Omental fat pad (tissue), 4 donors: ENCODE measurements at places on chromosomes 11 and 22.

DNA sequence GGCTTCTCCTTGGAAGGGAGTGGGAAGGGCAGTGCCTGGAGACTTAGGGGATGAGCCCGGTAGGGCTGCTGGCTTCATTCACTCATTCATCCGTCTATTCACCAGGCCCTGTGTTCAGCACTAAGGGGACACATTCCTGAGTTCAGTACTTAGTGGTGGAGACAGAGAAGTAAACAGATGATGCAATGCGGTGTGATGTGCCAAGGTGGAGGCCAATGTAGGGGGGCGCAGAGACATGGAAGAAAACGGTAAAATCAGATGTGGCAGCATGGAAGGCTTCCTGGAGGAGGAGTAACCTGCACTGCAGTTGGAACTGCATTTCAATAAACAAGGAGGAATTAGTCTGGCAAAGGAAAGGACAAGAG lies 21.3 kb downstream of the GRIK4 start:
- no peak for DNase-seq

GRCh38 chr11:13760115-13760514 lies 91.6 kb downstream of the FAR1 start:
- DNase-seq: no peak

GRCh38 chr22:27995801-27996528 lies 76.9 kb upstream of the PITPNB start:
- DNase-seq: no peak

DNA sequence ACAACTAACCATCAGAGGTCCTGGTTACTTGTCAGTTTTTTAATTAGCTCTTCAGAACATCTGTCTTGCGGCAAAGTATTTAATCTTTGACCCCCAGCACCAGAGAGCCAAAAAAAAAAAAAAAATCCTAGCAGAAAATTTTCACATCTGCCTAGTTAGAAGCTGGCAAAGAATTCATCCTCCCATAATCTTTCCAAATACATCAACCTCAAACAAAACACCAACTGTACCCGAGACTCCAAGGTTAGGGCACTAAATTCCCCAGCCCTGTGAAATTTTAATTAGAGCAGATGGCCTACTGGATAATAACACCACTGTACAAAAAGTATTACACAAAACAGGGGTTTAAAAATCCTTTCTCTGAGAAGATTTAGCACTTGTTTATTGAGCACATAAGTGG lies 55.7 kb downstream of the RAB38 start:
- DNase-seq: no peak

GRCh38 chr11:109960831-109961230 lies 132.4 kb upstream of the ZC3H12C start:
- DNase-seq: no peak

DNA sequence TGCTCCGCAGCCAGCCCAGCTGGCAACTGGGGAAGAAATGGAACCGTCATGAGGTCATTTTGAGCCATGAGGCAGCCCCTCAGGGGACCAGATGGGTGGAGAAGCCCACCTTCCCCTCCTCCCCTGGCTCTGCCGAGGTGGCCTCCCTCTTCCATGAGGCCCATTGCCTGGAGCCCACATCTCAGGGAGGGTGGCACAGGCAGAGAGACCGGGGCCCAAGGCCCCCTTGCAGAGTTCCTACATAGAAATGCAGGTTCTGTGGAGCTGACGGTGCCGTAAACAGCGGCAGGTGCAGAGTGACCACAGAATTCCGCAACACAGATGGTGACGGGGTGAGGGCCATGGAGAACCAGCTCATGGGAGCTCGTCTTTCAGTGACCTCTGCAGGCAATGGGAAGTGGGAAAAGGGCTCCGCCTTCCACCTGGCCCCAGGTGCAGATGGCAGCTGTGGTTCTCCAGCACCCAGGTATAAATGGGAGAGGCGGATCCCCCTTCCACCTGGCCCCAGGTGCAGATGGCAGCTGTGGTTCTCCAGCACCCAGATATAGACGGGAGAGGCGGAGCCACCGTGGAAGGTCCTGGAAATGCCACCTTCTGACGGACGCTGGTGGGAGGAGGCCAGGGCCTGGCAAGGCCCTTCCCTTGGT lies 765.4 kb downstream of the BRD1 start:
- no peak for DNase-seq

- DNase-seq: no peak
Measured at GRCh38 chr11:73784080-73784634, 3.5 kb upstream of the MRPL48 start.

DNA sequence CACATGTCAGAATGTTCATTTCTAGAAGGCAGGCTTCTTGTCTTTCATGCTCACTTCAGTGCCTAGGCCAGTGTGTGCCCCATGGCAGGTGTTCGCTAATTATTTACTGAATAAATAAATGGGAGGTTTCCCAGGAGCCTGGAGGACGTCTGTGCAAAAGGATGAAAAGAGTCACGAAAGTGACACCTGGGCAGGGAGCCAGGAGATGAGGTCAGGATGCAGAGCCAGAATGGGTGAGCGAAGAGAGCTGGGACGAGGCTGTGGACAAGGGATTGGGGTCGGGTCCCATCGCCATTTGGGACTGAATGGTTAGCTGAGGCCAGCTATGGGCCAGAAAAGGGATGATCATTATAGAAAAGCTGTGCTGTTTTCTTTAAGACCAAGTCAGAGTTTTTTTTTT lies 560.4 kb downstream of the TBC1D22A start:
- no peak for DNase-seq

DNA sequence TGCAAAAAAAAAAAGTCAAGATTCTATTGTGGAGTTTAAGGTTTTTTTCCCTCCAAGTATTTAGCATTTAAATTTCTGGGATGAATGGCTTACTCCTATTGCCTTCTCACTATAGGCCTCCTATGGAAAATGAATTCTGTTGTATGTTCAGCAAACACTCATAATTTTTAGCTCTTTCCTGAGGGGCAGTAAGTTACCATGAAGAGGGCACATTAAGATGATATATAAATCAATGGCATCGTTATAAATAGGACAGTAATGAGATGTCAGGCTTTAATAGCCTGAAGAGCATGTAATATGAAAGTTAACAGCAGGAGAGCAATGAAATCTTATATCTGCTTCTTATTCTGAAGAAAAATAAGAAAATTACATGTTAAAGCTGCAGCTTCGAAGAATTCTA lies 32.9 kb downstream of the C11orf87 start:
- no peak for DNase-seq

- DNase-seq: no peak
Measured at GRCh38 chr11:85123752-85124231, 503.4 kb downstream of the DLG2 start.

DNA sequence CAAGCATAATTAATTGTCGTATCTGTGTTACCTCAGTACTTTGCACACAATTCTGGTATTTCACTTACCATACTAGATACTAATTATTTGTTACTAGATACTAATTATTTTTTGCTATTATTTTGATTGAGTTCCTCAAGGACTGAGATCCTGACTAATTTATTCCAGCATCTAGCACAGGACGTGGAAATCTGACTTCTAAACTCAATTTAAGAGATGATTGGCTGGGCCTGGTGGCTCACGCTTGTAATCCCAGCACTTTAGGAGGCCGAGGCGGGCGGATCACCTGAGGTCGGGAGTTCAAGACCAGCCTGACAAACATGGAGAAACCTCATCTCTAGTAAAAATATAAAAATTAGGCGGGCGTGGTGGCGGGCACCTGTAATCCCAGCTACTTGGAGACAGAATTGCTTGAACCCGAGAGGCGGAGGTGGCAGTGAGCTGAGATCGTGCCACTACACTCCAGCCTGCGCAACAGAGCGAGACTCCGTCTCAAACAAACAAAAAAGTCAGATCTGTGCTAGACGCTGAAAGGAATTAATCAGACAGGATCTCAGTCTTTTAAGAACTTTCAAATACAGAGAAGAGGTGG lies 527 bp upstream of the MRPL48 start:
- no peak for DNase-seq

GRCh38 chr22:29112681-29113080 lies 39.8 kb downstream of the KREMEN1 start:
- no peak for DNase-seq

DNA sequence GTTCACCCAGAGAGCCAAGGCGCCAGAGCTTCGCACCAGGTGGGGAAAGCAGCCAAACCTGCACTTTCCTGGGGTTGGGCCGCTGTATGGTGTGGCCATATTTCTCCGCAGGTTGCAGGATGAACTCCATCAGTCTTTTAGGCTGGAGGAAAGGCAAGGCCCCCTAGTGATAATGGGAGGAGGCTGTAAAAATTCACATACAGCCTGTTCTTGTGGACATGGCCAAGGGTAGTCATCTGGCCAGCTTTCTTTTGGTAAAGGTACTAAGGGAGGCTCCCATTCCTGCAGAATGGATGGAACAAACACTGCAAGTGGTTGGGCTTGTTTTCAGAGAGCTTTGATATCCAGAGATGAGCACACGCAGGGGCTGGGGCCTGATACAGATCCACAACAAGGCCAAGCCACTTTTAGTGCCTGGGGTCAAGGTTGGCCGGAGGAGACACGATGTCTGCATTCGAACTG lies 29.6 kb downstream of the C22orf31 start:
- no peak for DNase-seq

GRCh38 chr11:2375964-2376551 lies 1.1 kb upstream of the CD81 start:
- DNase-seq: no peak

DNA sequence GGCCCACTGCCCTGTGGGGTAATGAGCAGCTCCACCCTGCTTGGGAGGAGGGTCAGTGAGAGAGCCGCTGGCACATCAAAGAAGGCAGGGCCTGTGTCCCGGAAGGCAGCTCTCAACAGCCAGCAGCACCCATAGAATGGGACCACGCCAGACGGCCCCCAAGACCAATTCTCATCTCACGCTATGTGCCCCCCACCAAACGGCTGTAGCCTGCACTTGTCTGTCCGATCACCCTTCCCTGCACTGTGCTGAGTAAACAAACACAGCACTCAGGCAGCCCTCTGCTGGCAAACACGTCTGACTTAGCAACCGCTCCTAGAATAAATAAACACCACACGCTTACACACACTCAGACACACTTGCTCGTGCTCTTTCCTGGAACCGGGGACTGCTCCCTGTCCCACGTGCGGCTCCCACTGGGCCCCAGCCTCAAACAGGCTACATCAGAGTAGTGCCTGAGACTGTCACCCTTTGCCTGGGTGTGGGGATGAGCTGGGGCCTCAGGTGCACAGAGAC lies 53.2 kb upstream of the CDON start:
- peak; percentile 44 for DNase-seq

DNA sequence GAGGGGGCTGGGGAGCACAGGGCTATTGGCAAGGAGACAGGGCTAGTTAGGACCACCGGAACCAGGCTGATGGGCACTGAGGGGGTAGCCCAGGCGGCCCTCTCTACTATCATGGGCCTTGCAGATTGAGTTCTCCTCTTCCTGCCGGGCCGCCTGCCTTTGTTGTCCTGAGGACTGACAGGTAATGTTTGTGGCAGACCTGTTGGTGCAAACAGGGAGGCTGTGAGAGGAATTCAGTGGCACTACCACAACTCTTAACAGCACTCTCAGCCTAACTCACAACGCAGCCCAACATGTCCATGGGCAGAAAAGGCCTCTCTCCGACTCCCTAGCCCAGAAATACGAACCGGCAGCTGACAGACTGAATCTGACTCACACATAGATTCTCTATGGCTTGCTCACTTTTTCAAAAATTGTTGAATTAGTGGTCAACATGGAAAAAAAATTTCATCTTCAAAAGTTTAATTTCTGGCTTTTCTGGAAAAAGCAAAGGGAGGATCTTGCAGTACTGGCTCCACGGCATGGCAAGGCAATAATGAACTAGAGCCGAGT lies 11.4 kb downstream of the KCNJ5 start:
- no peak for DNase-seq

DNA sequence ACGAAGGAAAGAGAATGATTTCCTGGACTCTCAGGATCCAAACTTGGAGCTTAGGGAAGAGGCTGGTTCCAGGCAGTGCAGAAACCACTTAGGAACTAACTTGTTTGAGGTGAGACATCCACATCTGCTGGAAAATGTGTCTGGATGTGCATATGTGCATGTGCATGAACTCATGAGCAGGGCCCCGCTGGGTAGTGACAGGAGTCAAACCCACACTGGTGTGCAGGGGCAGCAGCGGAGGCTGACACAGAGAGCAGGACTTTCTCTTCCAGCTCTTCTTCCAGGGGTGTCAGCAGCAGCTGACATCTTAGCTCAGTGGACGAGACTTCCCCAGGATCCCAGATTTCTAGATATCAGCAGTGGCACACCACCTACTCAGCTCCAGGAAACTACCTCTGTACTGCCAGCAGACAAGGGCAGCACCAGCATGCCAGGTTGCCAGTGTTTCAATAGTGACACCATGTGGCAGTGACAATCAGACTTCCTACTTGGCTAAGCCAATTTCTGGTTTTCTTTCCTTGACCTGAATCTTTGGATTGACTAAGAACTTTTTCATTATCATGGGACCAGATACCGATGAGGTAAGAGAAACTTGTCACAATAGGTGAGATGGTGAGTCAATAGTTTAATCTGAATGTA lies 227.5 kb upstream of the ZC3H12C start:
- no peak for DNase-seq

DNA sequence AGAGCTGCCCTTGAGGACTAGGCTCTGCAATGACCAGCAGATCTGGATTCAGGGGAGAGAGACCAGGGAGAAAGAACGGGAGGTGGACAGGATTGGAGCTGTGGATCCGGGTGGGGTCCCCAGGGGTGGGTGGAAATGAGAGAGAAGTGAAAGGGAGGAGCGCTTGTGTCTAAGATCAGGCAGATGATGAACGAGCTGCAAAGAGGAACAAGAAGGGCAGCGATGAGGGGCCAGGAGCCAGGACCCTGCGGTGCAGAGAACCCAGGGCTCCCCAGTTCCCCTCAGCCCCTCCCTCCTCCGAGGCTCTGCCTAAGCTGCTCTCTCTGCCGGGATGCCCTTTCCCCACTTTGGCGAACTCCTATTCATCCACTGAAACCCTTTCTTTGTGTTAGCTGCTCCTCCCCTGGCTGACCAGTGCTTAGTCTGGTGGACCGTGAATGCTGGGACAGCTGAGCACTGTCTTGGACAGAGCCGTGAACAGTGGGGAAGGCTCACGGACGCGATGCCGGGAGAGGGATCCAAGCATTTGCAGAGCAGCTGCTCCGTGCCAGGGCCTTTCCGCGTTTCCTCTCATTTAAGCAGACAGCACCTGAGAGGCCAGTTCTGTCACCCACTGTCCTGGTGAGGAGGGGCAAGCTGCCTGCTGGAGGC lies 35.9 kb downstream of the SHISAL1 start:
- DNase-seq: no peak

GRCh38 chr11:75189911-75190310 lies 39.0 kb downstream of the SLCO2B1 start:
- no peak for DNase-seq

- no peak for DNase-seq
Measured at GRCh38 chr22:43173976-43174720, 12.8 kb downstream of the TTLL12 start.

DNA sequence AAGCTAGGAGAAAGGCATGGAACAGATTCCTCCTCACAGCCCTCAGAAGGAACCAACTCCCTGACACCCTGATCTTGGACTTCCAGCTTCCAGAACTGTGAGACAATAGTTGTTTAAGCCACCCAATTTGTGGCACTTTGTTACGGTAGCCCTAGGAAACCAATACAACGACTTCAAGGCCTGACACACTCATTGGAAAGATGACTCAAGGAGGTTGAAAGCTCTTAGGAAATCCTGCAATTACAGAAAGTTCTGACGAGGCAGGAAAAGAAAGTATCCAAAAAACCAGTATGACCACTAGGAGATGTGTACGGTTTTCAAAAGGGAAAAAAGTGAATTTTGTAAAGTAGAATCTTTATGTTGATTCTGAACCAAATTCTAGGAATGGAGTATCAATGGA lies 161.4 kb downstream of the SWAP70 start:
- no peak for DNase-seq

GRCh38 chr22:22033803-22034468 lies 51.3 kb upstream of the TOP3B start:
- DNase-seq: no peak
